ENCODE measurements at places on chromosomes 12 and 14. TPM values are rescaled to one million over a fixed set of nuclear protein-coding genes. Genes with fewer than 3 reads are reported as not detected.

- peak; percentile 85 for DNase-seq
These were observed 8.7 kb upstream of the JDP2 start for GRCh38 chr14:75418850-75419768.

- DNase-seq, result no peak
These were observed 448.0 kb downstream of the SLC6A15 start for GRCh38 chr12:84464616-84465015.

GRCh38 chr12:14289601-14290000 is 75.9 kb upstream of the ATF7IP start:
- DNase-seq, result no peak

- DNase-seq, result no peak
These were observed 103.8 kb upstream of the HMGA2 start for GRCh38 chr12:65720136-65721130.

DNA sequence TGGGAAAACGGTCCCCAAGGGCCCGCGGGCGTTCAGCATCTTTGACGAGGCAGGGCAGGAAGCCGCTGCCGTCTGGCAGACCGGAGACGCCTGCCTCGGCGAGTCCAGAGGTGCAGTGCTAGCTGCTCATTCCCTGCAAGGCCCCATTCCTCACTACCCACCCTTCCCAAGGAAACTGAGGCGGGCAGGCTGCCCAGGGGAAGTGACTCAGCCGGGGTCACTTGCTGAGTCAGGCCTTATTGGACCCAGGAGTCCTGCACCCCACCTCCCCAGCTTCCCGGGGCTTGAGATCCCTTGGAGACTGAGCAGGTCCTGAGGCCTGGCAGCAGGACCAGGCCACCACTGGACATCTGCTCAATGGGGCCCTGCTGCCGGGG is 3.7 kb downstream of the SH2B3 start:
- peak; percentile 40 for DNase-seq

Gene OR11H6
- not detected for polyA plus RNA-seq

Gene PPP2R3C
- 17.2 TPM for polyA plus RNA-seq
